GM23248 (cell line): ENCODE measurements at places on chromosomes 16 and 17. TPM values are rescaled to one million over a fixed set of nuclear protein-coding genes. Genes with fewer than 3 reads are reported as not detected.

The TCAP gene
- total RNA-seq = 0.43 TPM in 1 of 2 replicates, not detected in the other

The CHMP6 gene
- 8.2 and 14.1 TPM in 2 replicates for total RNA-seq

The CEP112 gene
- 6.6 and 14.8 TPM in 2 replicates for total RNA-seq

The SMIM36 gene
- not detected in 2 replicates for total RNA-seq

DNA sequence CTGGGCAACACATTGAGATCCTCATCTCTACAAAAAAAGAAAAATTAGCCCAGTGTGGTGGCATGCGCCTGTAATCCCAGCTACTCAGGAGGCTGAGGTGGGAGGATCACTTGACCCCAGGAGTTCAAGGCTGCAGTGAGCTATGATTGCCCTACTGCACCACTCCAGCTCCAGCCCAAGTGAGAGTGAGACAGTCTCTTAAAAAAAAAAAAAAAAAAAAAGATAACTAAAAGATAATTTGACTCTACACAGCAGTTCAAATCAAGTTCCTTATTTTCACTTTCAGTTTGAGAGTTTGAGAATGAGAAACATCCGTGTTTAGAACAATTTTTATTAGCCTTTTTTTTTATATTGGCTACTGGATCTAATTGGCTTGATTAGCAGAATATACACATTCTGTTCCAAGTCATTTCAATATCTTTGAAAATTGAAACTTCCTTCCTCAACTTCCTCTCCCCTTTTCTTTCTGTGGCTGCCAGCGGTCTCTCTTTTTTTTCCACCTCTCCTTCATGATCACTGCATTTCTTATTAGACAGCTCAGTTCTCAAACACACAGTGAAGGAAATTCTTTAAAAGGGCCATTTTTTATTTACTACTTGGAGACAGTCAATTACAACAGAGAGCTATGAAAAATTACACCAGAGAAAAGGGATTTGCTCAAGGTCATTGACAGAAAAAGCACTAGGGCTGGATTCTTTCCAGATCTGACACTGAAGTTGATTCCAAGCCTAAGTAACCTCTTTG is 4.5 kb upstream of the ACSF2 start:
- peak; percentile 32 for DNase-seq

DNA sequence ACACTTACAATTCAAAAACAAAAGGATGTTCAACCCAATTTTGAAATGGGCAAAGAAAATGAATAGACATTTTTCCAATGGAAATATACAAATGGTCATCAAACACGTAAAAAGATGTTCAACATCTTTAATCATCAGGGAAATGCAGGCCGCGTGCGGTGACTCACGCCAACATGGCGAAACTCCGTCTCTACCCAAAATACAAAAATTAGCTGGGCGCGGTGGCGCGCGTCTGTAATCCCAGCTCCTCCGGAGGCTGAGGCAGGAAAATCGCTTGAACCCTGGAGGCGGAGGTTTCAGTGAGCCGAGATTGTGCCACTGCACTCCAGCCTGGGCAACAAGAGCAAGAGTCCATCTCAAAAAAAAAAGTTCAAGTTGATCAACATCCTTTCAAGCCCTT is 1.8 kb upstream of the CLUAP1 start:
- no peak for DNase-seq

DNA sequence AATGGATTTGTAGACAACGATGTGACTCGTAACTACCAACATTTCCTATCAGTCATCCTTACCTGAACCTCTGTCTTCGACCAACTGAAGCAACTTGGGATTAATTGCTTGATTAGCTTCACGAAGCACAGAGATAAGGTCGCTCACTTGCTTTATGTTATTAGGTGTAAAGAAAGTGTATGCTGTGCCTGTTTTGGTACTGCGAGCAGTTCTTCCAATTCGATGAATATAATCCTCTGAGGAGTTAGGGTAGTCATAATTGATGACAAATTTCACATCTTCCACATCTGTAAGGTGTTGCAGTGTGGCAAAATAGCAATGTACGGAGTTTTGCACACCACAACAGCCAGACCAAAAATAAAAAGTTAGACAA is 3.6 kb upstream of the POLG2 start:
- DNase-seq = peak; percentile 17

GRCh38 chr17:30586818-30587595 is 109.8 kb downstream of the GOSR1 start:
- DNase-seq = peak; percentile 85

GRCh38 chr17:39772415-39772814 is 34.7 kb downstream of the GRB7 start:
- DNase-seq = no peak

GRCh38 chr17:59641799-59642484 is 22.2 kb downstream of the CLTC start:
- no peak for DNase-seq

GRCh38 chr16:8720080-8720966 is 45.9 kb downstream of the ABAT start:
- DNase-seq = no peak

GRCh38 chr17:63821804-63822203 is 5.4 kb upstream of the PSMC5 start:
- DNase-seq = no peak

DNA sequence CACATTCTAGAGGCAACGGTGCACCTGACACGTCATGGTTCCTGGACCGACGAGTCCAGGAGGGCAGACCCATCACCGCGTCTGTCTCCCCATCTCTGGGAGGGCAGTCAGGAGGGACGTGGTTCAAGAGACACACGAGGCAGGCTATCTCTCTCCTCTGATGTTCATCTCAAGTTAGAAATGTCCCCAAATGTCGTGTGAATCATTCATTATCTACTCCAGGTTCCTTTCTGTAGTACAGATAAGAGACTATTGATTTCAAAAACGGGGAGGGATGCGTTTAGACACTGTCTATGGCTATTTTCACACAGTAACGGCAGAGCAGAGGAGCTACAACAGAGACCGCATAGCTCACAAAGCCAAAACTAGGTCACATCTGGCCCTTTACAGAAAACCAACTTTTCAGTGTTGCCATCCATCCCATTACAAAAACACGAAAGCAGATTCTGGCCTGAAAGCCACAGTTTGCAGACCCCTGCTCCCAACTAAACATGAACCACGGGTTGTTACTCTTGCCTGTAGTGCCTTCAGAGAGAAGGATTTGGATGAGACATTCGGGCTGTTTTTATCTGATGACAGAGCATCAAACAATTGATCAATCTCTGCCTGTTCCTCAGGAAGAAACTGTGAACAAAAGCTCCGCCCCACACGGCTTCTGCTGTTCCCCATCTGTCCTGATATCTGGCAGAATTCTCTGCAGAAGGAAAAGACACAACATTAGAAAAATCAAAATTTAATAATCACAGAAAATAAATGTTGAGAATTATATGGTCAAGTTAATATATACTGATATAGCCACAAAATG is 6.8 kb downstream of the MEAK7 start:
- DNase-seq = no peak

DNA sequence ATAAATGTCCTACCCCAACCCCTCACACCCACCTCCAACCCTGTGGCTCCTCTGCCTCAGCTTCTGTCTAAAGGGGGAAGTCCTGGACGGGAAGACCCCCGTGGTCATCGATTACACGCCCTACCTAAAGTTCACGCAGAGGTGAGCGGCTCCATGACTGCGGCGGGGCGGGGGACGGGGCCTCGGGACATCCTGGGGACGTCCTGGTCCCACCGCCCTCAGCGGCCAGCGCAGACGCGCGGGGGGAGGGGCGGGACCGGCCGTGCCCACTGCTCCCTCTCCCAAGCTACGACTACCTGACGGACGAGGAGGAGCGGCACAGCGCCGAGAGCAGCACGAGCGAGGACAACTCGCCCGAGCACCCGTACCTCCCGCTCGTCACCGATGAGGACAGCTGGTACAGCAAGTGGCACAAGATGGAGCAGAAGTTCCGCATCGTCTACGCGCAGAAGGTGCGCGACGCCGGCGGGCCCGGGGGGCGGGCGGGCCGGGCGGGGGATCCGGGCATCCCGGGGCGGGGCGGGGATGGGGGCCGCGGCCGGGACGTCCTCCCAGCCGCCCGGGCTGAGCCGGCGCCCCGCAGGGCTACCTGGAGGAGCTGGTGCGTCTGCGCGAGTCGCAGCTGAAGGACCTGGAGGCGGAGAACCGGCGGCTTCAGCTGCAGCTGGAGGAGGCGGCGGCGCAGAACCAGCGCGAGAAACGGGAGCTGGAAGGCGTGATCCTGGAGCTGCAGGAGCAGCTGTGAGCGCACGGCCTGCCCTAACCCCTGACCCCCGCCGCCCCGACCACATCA is 6.7 kb downstream of the RUNDC3A start:
- DNase-seq = peak; percentile 70

GRCh38 chr16:85123891-85124635 is 11.8 kb upstream of the CIBAR2 start:
- peak; percentile 74 for DNase-seq

GRCh38 chr17:40351359-40352236 is 12.9 kb downstream of the GJD3 start:
- DNase-seq = no peak

DNA sequence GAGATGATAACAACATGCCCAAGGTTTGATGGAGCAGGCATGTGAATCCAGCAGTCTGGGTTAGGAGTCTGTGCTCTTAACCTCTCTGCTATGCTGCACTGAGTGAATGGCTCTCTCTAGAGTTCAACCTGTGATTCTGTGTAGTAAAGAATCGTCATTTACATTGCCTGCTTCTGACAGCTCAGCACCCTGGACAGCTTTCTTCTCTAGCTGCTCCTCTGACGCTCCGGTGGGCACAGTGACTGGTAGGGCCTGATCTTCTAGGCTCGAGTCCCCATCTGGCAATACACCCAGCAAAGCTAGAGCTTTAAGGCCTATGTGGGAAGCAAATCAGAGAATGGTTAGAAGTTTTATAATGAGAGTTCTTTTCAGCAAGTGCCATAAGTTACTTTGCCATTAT is 85.3 kb upstream of the ATP2A3 start:
- no peak for DNase-seq

DNA sequence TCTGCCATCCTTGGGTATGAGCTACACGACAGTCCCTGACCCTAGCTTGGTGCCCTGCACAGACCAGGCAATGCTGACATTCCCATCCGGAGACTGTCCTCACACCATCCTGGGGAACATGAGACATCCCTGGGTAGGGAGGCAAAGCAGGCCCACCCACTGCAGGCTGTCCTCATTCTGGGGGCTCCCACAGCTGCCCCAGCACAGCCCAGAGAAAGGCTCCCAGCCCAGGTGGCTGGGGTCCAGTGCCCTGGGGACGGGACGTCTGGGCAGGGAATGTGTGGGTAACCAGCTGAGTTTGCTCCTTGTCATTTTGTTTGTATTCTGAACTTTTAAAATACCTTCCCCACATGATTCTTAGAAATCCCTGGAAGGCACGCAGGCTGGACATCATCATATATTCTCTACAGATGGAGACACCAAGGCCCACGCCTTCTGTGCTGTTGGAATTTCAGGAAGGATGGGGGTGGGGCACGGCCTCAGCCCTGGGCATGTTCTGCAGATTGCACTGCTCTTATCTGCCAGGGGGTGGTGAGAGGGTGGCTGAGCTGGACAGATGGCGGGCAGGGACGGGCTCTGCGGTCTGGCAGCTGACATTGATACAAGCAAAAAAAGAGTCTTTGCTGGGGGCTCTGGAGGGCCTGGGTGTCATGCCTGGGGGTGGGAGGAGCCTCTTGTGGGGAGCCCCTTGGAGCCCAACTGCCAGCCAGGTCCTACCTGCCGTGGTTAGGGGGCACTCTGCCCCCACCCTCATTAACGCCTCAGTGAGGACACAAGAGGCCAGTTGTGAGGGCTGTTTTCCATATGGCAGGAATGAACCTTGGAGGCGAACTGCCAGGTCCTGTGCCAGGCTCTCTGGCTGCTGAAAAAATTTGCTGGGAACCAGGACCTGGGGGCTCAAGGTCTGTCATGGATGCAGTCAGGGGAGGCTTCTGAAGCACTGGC is 28.4 kb downstream of the LRRC75A start:
- peak; percentile 57 for DNase-seq

DNA sequence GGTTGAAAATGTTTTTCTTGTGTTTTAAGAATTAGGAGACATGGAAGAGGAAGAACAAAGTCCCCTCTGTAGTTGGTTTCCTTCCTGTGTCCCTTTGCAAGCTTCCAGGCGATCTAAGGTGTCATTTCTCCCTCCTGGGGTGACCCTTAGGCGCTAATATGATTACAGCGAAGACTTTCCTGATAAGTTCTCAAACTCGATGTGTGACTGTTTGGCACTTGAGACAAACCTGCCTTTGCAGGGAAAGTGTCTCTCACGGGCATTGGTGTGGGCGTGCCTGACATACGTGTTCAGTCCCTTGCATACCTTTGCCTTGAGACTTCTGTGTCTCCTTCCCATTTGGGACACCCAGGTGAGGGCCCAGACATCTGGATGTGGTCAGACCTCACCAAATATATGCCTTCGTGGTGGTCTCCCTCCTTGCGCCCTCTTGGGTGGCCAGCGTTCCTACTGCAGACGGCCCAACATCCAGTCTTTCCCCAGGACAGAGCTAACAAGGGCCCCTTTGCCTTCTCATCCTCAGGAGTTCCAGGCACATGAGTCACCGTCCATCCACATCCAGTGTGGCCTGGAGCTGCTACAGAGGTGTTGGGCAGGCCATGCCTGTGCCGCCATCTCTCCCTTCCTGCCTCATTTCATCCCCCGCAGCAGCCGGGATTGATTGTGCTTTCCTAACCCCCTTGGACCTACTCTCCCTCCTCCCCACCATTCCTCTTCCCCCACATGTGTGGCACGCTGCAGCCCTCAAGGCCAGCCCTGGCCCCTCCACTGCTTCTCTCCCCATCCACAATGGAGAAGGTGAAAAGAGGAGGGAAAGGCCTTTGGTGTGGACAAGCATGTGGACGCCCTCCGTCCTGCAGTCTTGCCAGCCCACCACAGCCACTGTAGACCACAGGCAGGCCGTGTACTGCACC is 3.1 kb upstream of the JPT2 start:
- peak; percentile 85 for DNase-seq

- DNase-seq = peak; percentile 21
These were observed 167.1 kb downstream of the HAPSTR1 start for GRCh38 chr16:9258423-9259051.

GRCh38 chr17:62715882-62716390 is 88.5 kb downstream of the MRC2 start:
- no peak for DNase-seq
